Stimulated activated CD8-positive, alpha-beta memory T cell treated with anti-CD3 and anti-CD28 coated beads, Interleukin-12 subunit alpha, Interleukin-12 subunit beta, amount 100 ng/mL, for 1 hour (primary cell): ENCODE measurements at places on chromosomes 2 and 18.

GRCh38 chr2:142557391-142557790 is 320.1 kb upstream of the KYNU start:
- no peak for DNase-seq

GRCh38 chr18:32337347-32337746 is 133.3 kb downstream of the GAREM1 start:
- no peak for DNase-seq

- DNase-seq = no peak
Measured at GRCh38 chr2:171318463-171318934, 115.3 kb downstream of the METTL8 start.

DNA sequence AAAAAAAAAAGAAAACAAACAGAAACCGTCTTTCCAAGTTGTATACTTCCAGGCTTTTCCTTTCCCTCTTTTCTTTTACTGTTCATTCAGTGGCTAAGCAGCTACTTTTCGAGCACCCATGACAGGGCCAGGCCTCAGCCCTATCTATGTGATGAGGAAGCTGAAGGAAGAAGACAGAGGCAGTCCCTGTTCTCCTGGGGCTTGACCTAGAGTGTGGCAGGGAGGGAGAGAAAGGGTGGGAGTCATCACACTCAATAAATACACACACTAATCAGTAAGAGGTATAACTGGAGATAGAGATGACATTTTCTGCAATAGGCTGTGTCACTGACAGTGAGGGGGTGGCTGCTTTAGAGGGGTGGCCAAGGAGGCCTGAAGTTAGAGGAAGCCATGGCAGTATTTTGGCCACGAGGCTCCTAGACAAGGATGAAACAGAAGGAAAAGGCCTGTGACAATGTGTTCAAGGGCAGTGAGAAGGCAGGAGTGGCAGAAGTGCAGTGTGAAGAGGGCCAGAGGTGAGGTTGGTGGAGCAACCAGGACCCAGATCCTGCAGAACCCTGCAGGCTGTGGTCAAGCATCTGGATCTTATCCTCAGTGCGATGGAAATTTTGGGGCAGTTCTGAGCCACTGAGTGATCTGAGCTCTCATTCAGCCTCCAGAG is 131.8 kb upstream of the TTC39C start:
- no peak for DNase-seq

DNA sequence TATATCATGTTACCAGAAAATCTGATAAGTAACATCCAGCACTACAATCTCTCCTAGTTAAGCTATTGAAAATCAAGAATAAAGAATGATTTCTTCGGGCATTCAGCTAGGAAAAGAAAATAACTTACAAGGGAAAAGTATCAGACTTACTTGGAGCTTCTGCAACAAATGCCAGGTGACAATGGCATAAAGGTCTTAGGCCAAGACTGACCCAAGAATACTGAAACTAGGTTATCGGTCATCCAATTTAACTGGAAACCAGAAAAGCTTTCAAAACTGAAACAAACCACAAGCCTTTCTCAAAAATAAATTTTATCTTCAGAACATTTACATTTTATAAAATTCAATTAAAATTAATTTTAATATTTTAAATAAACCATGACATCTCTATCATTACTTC is 214.0 kb upstream of the CCDC68 start:
- DNase-seq = no peak

- no peak for DNase-seq
Measured at GRCh38 chr2:215000721-215001120, 137.7 kb downstream of the ABCA12 start.

GRCh38 chr2:10599921-10600320 is 89.9 kb downstream of the NOL10 start:
- DNase-seq = no peak

DNA sequence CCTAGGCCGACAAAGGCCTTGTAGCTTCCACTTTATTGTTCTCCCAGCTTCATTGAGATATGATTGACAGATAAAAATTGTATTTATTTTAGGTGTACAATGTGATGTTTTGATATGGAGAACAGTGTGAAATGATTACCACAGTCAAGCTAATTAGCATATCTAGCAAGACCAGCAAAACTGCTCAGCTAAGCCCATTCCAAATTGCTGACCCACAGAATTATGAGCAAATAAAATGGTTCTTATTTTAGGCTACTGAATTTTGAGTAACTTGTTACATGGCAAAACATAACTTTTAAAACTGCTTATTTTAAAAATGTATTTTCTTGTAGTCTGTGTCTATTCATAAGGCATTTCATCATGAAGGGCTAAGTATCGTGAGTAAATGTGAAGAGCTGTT is 8.6 kb upstream of the SELENOI start:
- no peak for DNase-seq

DNA sequence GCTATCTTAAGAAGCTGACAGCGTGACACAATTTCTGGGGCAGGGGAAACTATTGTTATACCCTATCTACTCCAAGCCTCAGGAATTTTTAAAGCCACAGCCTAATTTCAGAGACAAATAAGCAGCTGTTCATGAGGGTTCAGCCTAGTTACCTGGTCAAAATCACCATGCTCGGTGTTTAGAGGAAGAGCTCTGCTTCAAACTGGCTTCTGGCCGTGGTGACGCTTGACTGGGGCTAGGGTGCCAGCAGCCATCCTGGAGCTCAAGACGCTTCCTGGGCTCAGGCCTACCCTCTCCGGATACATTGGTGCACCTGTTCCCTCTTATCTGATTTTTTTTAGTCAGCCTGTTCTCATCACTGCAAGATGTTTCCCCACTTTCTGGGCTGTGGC is 41.7 kb downstream of the FRZB start:
- DNase-seq = no peak

DNA sequence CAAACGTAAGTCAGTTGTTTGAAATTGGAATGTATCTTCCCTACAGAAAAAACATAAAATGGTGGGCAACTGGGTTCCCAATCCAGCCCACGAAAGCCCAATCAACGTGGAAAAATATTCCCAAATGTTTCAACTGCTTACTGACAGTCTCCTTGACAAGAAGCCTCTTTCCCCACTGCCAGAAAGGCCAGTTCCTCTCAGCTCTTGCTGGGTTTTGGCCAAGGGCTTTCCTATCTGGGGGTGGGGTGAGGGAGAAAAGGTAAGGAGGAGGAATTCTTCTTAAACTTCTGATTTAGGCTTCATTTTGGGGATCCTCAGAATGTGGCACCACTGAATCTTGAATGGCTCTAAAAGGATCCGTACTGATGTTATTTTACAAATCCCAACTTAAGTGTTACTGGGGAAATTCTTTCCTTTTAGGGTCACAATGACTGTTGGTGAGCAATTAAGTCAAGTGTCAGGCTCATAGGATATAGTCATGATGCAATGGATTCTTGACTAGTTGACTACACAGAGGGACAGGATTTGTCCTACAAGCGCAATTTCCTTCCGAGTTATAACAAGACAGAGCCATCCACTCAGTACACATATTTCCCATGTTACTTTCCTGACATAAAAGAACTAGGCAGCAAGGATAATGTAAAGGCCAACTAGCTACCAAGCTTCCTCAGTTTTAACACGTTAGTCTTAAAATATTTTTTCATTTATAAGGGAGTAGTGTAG is 73.6 kb downstream of the SPRED2 start:
- DNase-seq = no peak

GRCh38 chr2:128306081-128306930 is 12.4 kb downstream of the HS6ST1 start:
- DNase-seq = no peak

- no peak for DNase-seq
Measured at GRCh38 chr2:42138163-42139015, 30.8 kb upstream of the EML4 start.

DNA sequence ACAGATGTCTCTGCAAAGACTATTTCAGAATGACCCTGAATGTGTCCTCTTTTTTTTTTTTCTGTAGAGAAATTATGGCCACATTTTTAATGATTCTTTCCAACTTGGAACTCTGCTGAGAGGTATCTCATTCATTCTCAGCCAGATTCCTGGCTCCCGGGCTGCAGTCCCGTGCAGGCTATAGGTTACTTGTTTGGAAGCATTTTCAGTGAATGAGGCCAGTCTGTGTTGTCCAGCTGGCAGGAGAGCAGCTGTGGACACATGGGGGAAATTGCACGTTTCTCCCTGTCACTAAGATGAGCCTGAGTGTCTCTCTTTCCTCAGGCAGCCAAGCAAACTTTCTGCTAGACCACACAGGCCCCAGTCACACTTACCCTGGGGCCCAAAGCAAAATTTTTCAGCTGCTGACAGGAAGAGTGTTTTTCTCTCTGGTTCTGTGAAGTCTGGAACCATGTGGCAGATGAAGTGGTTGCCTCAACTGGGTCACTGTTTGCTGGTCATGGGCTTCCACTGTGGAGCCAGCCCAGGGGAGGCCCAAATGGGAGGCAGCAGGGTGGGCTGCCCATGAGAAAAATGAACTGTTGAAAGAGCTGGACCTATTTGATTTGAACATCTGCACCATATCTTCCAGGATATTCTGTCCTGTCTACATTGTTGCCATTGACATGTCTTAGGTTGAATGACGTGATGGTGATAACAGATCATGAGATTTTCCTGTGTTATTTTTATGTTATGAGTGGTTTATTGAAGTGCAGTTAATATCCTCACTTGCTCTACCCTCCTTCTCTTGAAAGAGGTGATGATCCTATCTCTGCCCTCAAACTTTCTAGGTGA is 431.2 kb downstream of the LPIN1 start:
- DNase-seq = no peak

- DNase-seq = no peak
Measured at GRCh38 chr2:158115202-158115767, 13.6 kb downstream of the UPP2 start.

- no peak for DNase-seq
Measured at GRCh38 chr2:172628085-172628484, 72.2 kb downstream of the PDK1 start.

DNA sequence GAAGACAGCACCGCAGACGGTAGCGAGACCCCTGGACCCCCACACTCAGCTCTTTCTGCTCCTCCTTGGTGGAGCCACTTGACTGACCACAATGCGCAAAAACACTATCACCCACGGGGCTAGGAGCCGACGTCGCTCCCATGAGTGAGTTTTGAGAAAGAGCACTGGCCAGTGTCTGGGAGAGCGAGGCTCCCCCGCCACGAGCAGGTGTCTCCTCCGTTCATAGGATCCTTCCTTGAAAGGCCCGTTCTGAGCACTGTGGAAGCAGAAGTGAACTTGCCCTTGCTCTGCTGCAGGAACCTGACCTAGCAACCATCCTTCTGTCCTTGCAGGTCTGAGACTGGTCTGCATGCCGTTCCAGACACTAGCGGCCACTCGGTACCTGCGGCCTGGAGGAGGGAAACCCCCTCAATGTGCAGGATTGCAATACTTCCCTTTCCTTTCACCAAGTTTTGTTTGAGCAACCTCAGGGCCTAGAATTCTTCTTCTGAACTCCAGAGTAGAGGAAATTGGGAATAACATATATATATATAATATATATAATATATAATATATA is 12.9 kb upstream of the ZNF516 start:
- DNase-seq = no peak

DNA sequence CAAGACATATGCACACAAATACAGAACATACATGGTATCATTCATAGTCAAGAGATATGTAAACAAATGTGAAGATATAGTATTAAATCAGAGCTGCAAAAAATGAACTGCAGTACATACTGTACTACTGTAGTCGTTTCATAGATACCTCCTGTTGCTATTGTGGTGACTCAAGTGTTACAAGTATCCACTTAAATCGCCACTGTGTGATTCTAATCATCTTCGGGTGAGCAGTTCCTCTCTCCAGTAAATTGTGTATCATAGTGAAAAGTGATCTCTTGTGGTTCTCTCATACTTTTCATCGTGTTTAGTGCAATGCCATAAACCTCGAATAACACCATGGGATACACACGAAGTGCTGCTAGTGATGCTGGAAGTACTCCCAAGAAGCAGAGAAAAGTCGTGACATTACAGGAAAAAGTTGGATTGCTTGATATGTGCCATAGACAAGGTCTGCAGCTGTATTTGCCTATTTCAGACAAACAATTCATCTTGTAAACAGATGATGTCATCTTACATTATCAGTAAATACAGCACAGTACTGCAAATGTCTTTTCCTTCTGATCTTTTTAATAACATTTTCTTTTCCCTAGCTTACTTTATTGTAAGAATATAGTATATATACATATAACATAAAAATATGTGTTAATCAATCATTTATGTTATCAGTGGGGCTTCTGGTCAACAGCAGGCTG is 222.2 kb downstream of the BCL11A start:
- no peak for DNase-seq

GRCh38 chr2:234954551-234954992 is 2.8 kb downstream of the SH3BP4 start:
- no peak for DNase-seq

DNA sequence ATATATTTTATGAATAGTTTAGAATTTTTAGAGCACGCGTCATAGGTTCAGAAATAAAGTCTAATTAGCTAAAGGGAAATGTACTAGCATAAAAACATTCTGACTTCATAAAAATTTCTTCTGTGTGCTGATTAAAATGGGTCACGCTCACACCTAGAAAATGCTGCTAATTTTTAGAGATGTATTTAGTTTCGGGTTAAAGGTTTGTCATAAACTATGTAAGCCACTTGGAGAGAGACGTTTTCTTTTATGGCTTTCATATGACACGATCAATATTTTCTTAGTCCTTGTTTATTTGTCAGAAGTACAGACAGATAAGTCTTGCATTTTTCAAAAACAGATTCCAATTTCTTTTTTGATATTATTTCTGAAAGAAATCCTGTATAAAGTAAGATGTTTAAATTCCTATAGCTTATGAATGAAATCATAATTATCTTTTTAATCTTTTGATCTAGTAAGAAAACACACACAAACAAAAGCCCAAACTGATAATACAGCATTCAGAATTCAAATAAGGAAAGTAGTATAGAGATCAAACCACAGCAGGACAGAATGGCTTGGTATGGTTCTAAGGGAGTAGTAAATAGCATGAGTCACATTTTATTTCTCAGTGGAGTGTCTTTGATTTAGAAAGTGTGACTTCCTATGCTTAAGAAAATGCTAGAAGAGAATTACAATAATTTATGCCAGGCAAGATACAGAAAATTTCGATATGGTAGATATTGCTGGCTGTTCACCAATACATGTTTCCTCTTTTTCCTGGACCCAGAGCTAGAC is 236.6 kb downstream of the GPD2 start:
- no peak for DNase-seq

DNA sequence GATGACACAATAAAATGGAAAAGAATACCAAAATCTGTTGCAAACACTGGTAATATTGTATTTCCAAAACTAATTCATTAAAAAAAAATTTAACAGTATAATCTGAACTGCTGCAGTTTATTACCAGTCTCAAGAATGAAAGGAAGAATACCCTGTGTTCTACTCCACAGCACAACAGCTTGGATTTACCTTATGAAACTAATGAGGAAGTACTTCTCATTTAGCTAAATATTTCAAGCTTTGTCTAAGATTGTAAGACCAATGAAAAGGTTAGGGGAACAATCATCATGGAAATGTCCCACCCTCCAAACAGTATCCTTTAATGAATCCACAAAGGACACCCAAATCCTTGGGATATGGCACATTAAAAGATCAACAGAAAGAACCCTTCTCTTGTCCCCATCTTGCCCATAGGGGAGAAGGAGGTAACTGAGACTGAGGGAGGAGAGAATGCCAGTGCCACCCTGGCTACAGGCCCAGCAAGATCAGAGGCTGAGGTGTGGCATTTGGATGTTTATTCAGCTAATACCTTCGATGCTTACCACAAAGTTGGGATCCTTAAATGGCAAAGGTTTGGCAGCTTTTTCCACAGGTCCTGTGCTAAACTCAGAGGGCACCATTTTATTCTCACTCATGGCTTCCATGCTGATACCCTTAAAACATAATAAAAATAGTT is 17.7 kb downstream of the INO80C start:
- DNase-seq = no peak

GRCh38 chr2:202479090-202479489 is 103.0 kb downstream of the BMPR2 start:
- no peak for DNase-seq

GRCh38 chr2:16633621-16634430 is 31.8 kb downstream of the CYRIA start:
- DNase-seq = no peak
